Activated CD4-positive, alpha-beta T cell treated with anti-CD3 and anti-CD28 coated beads, Interleukin-2, amount 50 U/mL, for 48 hours (primary cell): ENCODE measurements at places on chromosomes 16 and 17.

DNA sequence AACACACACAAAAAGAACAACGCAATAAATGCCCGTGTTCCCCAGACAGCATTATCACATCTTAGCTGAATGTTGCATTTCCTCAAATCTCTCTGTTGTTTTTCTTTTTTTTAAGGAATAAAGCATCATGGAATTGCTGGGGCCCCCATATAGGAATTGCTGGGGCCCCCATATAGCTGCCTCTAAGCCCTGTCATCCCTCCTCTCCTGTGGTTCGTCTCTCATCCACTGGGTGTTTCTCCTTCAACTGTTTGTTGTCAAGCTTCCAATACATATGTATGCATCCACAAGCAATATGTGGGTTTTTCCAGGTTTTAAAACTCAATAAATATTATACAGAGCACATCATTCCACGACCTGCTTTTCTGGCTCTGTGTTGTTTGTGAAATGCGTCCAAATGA lies 43.2 kb downstream of the HSBP1 start:
- DNase-seq, result no peak

DNA sequence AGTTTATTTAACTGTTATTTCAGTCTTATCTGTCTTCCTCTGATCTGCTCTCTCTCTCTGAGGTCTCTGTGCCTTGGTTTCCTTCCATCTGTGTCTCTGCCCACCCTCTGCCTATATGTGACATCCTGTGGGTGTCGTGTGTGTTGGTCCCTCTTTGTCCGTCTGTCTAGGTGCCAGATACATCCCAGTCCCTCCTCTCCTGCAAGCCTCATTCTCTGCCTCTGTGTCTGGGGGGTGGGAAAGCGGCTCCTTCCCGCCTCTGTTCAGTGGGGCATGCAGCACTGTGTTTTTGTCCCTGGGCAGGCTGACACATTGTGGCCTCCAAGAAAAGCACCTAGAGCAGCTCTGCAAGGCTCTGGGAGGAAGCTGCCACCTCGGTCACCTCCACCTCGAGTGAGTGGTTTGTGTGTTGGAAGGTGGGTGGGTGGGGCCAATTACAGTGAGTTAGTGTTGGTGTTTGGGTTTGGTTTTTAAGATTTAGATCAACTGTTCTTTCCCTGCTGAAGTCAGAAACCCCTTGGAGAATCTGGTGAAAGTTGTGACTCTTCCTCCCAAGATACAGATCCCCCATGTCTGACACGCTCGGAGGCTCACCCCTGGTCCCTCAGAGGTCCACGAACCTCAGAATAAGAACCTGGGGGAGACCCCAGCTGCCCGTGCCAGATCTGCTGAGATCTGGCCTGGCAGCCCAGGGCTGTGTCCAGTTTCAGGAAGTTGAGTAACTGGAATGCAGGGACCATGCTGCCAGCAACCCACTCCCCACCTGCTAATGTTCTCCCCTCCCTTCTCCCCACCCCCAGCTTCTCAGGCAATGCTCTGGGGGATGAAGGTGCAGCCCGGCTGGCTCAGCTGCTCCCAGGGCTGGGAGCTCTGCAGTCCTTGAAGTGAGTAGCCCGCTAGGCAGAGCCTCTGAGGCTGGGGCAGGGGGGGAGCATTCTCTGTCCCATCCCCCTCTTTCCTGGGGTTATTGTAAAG lies 50.9 kb upstream of the CPNE2 start:
- DNase-seq, result peak; percentile 92

GRCh38 chr16:63426275-63426870 lies 1390.1 kb upstream of the CDH8 start:
- DNase-seq, result no peak

DNA sequence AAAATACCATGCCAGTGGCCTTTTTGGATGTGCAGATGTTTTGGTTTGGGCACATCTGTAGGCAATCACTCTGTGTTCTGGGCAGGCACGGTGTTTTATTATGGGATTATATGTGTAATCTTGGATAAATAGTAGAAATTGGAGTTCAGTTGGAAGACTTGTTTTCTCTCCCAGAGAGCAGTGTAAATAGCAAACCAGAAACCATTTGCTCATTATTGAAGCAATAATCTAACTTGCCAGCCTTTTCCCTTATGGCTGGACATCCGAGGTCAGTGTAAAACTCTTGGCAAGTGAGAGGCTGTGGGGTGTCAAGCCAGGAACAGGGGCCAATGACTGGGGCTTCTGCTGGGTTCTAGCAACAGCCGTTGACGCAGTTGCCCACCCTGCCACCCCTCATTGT lies 69.9 kb downstream of the IRX3 start:
- DNase-seq, result no peak

DNA sequence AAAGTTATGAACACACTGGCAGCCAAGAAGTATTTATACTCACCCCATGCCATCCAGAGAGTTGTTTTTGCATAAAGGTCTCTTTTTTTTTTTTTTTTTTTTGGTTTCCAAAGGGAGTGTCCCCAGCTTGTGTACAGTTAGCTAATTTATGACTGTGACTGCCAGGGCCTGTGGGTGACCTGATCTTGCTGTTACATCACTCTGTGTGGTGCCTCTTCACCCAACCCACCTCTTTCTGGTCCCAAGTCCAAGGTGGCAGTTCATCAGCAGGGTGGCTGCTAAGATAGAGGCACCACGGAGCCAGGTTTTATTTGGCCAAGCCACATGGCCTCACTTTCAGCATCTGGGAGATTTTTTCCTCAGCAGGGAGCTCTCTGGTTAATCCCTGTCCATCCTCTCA lies at the start of gene NOS2:
NOS2 (minus strand) TSS at position 8 of the 400 bp plus-strand sequence. CDS start 1,720 bp downstream, outside the sequence.
- DNase-seq, result no peak

GRCh38 chr16:47611042-47611441 lies 149.9 kb downstream of the PHKB start:
- no peak for DNase-seq
